ENCODE measurements at places on chromosomes 13 and 19.

GRCh38 chr13:43171489-43171888 lies 148.1 kb downstream of the DNAJC15 start:
- no peak for DNase-seq

DNA sequence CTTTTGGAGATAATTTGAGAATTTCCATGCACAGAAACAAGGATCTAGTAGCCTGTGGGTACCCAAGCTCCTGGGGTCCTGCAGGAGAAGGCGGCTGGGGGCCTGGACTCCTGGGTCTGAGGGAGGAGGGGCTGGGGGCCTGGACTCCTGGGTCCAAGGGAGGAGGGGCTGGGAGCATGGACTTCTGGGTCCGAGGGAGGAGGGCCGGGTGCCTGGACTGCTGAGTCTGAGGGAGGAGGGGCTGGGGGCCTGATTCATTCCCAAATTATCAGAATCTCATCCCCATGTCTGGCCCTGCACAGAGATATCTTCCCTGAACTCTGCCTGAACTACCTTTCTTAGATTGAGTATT lies 520 bp upstream of the RDH13 start:
- DNase-seq: no peak

GRCh38 chr13:100636441-100636840 lies 38.2 kb downstream of the TMTC4 start:
- no peak for DNase-seq

DNA sequence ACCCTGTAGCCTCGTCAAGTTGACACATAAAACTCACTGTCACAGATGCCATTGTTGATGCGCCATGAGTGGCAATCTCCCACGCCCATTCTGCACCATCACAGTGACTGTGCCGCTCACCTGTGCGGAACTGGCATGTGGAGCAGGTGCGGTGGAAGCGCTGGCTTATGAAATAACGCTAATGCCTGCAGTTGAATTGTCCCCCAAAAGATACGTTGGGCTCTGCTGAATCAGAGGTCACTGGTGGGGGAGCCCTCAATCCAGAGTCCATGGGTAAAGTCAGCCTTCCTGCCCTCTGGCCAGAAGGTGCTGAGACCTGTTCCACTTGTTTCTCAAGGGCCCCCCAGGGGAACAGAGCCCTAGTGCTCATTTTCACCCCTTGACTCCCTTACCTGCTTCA lies 2.9 kb upstream of the ARHGEF7 start:
- DNase-seq: no peak

DNA sequence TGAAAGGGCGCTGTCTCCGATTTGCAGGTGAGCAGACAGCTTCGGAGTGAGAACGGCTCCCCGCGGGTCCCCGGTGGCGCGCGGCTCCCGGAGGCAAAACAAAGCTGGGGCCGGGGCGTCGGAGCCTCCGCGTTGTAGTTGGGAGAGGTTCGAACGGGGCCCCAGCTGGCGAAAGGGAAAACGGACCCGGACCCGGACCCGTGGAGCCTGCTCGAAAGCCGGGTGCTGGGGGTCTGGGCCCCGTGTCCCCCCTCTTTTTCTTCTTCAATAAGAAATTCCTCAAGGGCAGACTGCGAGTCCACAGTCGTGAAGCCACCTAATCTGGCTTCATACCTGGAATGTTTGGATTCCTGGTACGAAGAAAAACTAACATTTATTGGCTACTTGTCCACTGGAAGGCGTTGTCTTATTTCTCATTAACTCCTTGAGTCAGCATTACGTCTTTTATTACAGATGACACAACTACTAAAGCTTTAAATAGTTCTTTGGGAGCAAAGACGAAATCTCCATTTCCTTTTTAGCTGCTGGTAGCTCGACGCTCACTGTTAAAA lies 632 bp upstream of the MTIF3 start:
- DNase-seq: peak; percentile 35

- DNase-seq: no peak
Measured at GRCh38 chr13:24495151-24495729, 17.3 kb downstream of the PARP4 start.

DNA sequence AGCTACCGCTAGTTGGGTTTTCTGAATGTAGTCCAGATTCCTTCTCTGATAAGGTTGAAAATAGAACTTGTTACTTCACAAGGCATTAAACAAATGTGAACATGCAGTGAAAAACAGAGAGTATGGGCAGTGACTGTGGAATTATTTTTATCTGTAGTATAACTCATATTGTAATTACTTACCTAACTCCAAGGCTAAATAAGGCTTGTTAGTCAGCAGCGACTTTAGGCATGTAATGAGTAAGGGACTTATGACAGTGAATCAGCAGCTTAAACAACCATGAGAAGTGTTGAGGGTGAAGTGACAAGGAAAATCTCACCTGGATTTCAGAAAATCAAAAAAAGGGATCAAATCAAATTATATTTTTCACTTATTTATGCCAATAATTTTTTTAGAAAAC lies 1719.5 kb upstream of the MIR17HG start:
- no peak for DNase-seq

- DNase-seq: no peak
Measured at GRCh38 chr19:958967-959855, 24.9 kb upstream of the WDR18 start.

DNA sequence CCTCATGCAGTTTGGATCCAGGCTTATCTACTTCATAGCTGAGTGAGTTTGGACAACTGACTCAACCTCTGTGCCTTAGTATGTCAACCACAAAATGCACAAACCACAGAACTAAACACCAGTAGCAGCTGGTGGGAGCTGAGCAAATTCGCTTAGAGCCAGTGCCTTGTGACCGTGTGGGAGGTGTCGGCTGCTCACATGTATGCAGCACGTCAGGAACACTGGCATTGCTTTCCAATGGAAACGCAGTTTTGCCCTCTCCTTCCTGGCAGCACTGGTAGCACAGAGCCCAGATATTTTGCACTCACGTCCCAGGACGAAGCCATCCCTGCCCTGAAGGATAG lies 8.3 kb upstream of the NTN5 start:
- DNase-seq: peak; percentile 91

GRCh38 chr19:55563261-55563690 lies 17.4 kb downstream of the ZNF579 start:
- DNase-seq: peak; percentile 58

GRCh38 chr13:95530178-95530577 lies 22.3 kb upstream of the CLDN10 start:
- no peak for DNase-seq

- DNase-seq: no peak
Measured at GRCh38 chr19:54257116-54257480, at the start of gene LILRB5. TSS of gene LILRB5 (minus strand) at chr19:54257273. CDS start at chr19:54257193, 80 bp downstream.

GRCh38 chr19:10660346-10660745 lies 6.2 kb downstream of the ILF3 start:
- no peak for DNase-seq

DNA sequence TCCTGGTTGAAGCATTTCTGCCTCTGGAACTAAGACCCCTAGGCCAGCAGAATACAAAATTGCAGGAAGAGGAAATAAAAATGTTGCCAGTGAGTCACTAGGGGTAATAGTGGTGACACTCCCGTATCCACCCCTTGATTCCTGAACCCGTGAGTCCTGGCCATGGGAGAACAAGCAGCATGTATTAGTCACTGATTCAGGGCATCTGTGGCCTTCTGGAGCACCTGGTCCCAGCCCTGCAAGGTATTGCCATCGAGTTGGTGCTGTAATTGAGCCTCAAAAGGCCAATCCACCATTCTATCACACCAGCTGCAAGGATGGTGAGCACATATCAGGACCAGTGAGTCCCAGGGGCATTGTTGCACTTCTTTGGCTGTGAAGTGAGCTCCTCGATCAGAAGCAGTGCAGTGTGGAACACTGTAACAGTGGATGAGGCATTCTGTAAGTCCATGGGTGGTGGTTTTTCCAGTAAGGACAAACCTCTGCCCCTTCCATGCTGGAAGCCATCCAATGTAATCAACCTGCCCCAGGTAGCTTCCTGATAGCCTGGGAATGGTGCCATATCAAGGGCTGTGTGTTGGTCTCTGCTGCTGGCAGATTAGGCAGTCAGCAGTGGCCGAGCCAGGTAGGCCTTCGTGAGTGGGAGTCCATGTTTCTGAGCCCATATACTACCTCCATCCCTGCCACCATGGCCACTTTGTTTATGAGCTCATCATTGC lies 39.6 kb downstream of the C1QTNF9 start:
- no peak for DNase-seq

DNA sequence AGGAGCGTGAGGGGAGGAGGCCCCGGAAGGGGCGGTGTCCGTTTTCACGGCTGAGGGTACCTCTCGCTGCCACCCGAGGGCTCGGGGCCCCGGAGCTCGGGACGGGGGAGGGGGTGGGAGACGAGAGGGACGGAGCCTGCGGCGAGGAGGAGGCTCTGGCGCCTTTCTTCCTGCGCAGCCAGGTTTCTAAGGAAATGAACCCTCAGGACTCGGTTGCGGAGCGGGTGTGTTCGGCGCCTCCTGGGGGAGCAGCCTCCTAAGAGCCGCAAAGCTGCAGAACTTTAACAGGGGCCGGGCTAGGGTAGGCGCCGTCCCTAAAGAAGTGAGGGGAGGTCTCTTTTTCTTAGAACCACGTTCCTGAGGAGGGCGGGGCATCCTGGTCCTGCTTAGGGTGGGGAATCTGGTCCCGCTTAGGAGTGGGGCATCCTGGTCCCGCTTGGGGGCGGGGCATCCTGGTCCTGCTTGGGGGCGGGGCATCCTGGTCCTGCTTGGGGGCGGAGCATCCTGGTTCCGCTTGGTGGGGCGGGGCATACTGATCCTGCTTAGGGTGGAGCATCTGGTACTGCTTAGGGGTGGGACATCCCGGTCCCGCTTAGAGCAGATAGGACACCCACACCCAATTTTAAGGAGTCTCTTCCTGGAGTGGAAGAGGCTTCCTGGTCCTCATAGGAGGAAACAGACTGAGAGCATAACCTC lies 6.2 kb downstream of the SYT5 start:
- peak; percentile 93 for DNase-seq

- no peak for DNase-seq
Measured at GRCh38 chr19:5691822-5692722, 2.0 kb downstream of the RPL36 start.

DNA sequence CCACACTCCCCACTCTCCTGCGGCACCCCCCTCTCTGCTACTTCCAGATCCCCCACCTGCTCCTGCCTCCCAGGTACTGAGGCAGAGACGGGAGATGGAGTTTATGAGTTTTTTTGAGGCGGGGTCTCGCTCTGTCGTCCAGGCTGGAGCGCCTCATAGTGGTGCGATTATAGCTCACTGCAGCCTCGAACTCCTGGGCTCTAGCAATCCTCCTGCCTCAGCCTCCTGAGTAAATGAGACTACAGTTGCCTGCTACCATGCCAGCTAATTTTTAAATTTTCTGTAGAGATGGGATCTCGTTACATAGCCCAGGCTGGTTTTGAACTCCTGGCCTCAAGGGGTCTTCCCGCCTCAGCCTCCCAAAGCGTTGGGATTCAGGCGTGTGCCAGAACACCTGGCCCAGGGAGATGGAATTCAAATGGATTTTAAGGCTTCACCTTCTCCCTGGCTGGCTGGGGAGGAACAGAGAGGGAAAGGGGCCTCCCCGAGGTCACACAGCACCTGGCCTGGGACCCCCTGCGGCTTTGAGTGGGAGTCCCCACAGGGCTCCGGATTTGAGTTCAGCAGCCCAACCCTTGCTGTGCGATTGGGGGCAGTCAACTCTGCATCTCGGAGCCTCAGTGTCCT lies 19.5 kb upstream of the TNFAIP8L1 start:
- no peak for DNase-seq

- peak; percentile 92 for DNase-seq
Measured at GRCh38 chr19:3450796-3451411, 29.4 kb downstream of the SMIM24 start.

GRCh38 chr19:35270381-35270811 lies 1.6 kb downstream of the USF2 start:
- no peak for DNase-seq

DNA sequence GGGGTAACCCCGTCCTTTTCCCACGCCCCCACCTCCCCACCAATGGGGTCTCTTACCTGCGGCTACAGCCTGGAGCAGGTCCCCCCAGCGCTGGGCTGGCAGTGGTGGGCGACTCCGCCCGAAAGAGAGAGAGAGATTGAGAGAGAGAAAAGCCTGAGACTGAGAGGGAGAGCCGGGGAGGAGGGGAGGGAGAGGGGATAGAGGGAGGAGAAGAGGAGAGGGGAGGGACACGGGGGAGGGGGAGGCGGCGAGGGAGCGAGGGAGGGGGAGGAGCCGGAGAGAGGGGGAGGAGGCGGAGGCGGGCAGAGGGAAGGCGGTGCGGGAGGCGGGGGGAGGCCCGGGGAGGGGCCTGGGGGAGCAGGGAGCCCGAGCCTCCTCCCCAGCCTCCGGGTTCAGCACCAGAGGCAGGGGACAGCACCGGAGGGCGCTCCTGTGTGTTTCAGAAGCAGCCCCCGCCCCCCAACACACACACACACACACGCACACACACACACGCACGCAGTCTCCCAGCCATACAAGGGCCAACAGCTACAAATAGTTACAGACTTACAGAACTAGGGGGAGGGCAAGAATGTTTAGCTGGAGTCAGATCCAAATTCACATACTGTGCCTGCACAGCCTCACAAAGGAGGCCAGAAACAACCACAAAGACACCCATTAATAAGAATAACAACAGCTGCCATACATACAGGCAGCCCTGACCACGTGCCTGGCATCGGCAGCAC lies at the start of gene SLC8A2:
Gene SLC8A2 (minus strand): TSS at position 161 of the 725 bp plus-strand sequence. CDS start 5,490 bp downstream, outside the sequence.
- peak; percentile 87 for DNase-seq

GRCh38 chr19:5132206-5132560 lies 163.3 kb downstream of the KDM4B start:
- no peak for DNase-seq

GRCh38 chr19:44740351-44740824 lies 8.1 kb upstream of the BCL3 start:
- no peak for DNase-seq

DNA sequence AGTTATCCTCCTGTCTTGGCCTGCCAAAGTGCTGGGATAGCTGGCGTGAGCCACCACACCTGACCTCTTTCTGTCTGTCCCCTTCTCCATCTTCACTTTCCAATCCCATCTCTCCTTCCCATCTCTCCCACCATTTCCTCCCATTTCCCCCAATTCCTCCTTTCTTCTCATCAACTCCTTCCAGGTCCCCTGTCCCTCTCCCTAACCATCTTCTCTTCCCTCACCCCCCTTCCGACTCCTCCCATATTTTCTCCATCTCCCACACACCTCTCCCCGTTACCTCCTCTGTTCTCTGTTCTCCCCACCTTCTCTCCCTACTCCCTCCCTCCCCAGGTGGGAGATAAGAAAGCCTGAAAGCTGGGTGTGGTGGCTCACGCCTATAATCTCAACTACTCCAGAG lies 40.6 kb downstream of the KEAP1 start:
- no peak for DNase-seq

DNA sequence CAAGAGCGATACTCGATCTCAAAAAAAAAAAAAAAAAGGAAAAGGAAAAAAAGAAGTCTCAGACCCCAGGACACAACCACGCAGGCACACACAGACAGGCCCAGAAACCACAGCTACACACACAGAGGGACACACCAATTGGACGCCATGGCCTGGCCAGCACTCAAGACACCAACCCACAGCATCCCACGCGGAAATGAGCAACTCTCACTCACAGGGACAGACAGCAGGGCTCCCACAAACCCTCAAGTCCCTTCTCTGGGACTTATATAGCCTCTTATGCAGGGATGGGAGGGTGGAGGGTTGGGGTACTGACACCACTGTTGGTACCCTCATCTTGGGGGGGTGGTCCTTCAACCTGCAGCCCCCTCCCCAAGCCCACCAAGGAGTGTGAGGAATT lies 5.9 kb downstream of the NOTCH3 start:
- peak; percentile 75 for DNase-seq
